ENCODE measurements at places on chromosomes 7 and 10.

- no peak for DNase-seq
These were observed 14.3 kb downstream of the ZC3HAV1 start for GRCh38 chr7:139095194-139095659.

- no peak for DNase-seq
These were observed 55.3 kb downstream of the TCF7L2 start for GRCh38 chr10:113005380-113005779.

GRCh38 chr7:150396851-150397260 is 17.7 kb downstream of the ZNF775 start:
- DNase-seq, result no peak

GRCh38 chr10:36391405-36391804 is 734.0 kb upstream of the ANKRD30A start:
- DNase-seq, result no peak

DNA sequence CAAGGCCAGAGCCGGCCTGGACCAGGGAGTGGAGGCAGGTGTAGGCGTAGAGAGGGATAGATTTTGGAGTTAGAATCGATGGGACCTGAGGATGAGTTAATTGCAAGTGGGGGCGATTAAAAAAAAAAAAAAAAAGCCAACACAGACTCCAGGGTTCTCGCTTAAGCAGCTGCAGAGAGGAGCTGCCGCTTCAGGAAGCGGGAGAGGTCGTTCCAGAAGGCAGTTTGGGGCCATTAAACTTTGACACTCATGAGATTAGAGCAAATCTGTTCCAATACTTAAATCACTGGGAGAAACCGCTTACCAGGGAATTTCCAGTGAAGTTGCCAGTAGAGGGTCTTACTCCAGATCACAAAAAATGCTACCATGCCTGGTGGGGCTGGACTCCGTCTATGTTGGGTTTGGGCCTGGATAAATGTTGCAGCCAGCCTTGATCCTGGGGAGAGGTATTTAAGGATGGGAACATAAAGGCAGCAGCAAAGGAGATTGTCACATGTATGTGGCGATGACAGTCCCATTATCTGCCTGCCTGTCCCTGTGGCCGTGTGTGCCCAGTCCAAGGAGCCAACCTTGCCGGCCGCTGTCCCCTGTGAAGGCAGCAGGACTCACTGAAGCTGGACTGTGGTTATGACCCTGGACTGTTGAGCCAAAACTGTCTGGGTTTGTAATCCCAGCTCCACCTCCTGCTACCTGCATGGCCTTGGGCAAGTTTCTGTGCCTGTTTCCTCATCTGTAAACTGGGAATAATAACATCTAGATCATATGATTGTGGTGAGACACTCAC is 23.9 kb upstream of the GRID1 start:
- DNase-seq, result no peak

- no peak for DNase-seq
These were observed 81.6 kb upstream of the SAMD8 start for GRCh38 chr10:75029857-75030256.

DNA sequence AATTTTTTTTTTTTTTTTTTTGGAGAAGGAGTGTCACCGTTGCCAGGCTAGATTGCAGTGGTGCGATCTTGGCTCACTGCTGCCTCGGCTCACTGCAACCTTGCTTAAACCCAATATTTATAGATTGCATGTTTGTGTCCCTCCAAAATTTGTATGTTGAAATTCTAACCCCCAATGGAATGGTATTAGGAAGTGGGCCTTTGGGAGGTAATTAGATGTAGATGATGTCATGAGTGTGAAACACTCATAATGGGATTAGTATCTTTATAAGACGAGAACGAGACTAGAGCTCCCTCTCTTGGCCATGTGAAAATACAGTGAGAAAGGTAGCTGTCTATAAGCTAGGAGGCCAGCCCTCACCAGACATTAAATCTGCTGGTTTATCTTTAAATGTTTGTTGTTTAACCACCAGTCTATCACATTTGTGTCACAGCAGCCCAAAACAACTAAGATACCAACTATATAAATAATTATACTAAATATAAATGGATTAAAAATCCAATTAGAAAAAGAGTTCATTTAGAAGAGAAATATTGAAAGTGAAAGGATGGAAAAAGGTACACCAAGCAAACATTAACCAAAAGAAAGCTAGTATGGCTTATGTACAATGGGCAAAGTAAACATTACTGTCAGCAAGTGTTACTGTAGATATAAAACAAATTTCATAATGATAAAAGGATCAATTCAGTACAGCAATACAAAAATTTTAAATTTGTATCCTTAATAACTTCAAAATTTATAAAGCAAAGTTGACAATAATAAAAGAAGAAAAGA is 9.3 kb downstream of the TCAF1 start:
- peak; percentile 87 for DNase-seq

GRCh38 chr10:89351780-89352597 is 24.2 kb downstream of the IFIT3 start:
- DNase-seq, result peak; percentile 99

- DNase-seq, result no peak
These were observed 65.4 kb upstream of the APBB1IP start for GRCh38 chr10:26372513-26373354.

- no peak for DNase-seq
These were observed 200.9 kb downstream of the CXCL12 start for GRCh38 chr10:44183667-44184632.

DNA sequence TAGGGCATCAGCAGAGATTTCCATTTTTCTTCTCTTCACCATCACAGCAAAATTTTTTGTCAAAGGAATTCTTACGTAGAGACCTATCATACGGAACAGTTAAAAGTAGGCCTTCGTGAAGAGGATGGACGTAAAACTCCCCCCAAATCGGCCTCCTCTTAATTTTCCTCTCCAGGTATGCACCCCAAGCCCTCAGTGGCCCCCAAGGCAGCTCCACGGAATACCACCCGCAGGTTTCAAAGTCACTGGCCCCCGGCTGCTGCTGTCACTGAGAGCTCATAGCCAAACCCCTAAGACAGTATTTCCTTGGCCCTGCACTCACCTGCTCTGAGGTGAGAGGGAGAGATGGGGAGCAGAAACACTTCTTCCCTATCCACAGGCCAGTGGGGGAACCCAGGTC is 8.8 kb downstream of the PODXL start:
- DNase-seq, result no peak

DNA sequence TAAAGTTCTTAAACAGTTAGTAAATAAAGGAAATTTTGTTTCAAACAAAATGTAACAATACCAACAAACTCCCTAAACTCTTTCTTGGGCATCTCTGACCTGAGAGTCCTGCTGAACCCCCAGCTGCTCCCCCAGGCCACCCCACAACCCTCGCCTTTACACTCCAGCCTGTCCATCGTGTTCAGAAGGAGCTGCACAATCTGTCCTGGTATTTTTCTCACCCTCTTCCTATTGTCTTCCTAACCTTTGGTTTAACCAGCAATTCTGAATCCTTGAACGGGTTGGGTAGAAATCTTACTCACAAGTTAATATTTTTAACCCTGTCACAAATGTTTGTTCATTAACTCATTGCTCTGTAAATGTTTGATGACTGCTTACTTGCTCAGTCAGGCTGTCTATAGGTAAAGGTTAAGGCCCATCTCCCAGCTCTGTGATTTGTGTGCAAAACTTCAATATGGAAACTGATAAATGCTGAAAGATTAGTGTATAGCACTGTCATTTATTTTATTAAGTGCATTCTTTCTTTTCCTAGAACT is 16.8 kb downstream of the SFRP4 start:
- peak; percentile 93 for DNase-seq

DNA sequence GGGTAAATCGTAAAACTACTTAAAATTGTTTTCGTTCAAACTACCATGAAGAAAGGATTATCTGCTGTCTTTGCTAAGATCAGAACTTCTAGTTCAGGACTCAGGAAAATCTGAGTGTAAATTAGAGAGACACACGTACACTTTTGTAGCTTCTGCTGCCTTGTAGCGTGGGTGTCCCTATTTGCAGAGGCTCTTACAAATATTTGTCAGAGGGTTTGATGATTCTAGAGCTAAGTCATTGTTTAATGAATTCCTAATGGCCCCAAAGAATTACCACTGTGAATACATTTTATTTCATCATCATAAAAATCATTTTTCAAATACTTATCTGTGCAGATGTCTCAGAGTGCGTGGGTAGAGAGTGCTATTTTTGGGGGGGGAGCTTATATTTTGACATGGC is 314.9 kb downstream of the LRMDA start:
- no peak for DNase-seq

GRCh38 chr7:7614018-7614741 is 26.4 kb upstream of the UMAD1 start:
- no peak for DNase-seq

- no peak for DNase-seq
These were observed 73.4 kb downstream of the CFAP46 start for GRCh38 chr10:132868995-132869394.

DNA sequence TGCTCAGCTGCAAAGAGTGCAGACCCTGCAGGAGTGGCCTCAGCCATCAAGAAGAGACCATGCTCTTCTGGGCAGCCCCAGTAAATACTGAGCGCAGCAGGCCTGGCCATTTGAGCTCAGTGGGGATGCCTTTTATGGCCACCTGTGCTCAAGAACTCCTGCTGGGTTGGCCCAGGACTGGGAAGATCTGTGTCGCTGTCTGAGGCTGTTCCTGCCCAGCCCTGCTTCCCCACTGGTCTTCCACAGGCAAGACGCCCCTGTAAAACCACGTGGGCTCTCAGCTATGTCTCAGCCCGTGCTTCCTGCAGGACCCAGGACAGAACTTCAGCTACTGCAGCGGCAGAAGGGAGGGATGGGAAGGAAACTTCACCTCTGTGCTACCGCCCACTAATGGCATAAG is 10.5 kb upstream of the PPIF start:
- no peak for DNase-seq

- DNase-seq, result no peak
These were observed 95.7 kb upstream of the CTBP2 start for GRCh38 chr10:125256026-125256425.

DNA sequence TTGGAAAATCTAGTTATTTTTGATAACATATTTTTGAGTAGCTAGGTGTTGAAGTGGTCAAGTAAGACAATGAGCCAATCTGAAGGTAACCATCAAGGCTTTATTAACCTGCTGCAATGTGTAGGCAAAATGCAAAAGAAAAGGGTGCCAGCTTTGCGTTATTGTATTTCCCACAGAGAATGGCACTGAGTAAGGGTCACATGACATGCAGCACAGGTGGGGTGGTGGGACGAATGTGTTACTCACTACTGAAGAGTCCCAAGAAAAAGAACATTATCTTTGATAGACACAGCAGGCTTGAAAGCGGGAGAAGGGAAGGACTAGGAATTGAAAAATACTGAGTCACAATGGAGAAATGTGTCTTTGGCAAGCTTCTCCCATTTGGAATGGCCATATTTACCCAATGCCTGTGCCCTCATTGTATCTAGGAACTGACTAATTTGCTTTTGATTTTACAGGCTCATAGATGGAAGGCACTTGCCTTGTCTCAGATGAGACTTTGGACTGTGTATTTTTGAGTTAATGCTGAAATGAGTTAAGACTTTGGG is 898.6 kb upstream of the POT1 start:
- no peak for DNase-seq

DNA sequence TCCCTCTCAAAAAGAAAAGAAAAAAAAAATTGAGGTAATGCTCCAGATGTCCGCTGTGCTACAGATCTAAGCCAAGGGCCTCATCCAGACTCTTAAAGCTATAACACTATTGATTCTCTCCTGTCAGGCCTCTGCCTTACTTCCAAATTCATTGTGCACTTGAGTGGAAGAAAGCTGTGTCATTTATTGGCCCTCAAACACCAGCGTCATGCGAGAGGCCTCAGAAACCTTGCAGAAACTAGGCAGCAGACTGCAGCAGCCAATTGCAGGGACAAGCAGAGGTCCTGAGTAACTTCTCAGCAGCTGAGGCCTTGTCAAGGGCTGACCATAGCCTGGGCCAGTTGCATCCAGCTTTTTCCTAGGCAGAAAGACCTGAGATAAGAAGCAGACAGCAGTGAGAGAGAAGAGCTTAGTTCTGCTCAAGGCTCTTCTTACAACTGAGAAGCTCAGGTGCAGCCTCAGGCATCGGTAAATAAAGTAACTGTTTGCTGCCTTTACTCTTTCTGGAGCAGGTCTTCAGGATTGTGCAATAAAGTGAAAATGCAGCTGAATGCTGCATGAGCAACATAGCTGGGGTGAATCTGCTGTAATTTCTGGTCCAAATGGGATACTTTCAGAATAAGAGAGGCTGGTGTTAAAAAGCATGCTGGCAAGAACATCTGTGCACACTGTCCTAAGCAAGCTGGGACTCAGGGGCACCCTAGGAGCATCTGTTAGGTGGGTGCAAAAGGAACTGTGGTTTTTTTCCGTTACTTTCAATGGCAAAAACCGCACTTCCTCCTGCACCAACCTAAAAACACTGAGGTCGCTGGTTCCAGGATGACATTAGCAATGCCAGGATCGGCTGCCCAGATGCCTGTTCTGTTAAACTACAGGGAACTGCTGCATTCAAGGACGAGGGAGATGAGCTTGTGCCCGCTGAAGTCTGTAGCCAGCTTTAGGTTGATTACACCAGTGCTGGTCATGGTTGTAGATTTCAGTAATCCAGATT is 181.8 kb upstream of the PFKP start:
- DNase-seq, result no peak

DNA sequence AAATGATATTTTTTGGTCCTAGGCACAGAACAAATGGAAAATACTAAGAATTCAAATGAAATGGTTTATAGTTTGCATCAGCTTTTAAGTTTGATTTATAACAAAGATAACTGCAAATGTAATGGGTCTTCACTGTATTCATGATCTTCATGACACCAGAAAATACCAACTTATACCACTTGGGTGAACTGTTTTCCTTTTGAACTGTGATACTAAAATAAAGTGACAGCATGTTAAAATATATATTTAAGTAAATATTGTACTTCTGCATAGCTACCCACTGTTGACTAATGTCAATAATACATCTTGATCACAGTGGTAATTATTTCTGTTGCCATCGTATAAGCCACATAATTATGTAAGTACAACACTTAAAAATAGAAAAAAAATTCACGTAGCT is 442.0 kb upstream of the ANKRD30A start:
- no peak for DNase-seq

DNA sequence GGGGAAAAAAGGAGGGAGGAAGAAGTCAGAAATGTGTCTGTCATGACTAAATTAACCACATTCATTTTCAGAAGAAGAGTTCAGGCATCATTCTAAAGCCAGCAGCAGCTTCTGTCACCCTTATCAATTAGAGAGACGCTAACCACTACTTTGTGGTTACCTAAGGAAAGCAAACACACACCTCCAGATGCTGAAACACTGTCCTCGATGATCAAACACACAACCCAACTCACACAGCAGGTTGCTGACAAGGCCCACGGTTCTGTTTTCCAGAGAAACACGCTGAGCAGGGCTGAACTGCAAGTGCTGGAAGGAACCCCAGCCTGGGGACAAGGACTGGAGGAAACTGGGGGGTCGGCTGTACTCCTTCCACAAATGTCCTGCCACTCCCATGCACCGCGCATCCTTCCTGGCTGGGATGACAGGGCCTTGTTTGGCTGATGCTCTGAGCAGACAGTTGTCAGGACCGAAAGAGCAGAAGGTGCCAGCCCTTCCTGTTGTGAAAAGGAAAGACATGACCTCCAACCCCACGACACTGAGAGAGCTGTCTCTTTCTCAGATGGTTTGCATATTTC is 36.6 kb downstream of the PRKCQ start:
- DNase-seq, result no peak

- DNase-seq, result peak; percentile 33
These were observed 568.8 kb downstream of the POM121L12 start for GRCh38 chr7:53604201-53604600.

GRCh38 chr7:110943701-110944345 is 147.1 kb upstream of the LRRN3 start:
- DNase-seq, result no peak
